Calu3 (cell line): ENCODE measurements at places on chromosomes 7 and 10. TPM values are rescaled to one million over a fixed set of nuclear protein-coding genes. Genes with fewer than 3 reads are reported as not detected.

DNA sequence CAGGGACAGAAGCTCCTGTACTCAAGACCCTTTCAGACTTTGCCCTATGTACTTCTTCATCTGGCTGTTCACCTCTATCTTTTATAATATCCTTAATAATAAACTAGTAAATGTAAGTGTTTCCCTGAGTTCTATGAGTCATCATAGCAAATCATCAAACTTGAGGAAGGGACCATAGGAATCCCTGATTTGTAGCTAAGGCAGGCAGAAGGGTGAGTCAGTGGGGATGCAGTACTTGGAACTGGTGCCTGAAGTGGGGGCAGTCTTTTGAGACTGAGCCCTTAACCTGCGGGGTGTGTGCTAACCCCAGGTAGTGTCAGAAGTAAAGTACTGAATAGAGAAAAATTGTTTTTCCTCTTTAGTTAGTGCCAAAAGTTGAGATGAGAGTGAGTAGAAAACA lies 6.2 kb upstream of the TMEM243 start:
- peaks cover 3% of the 10 kb centered on the region for H3K36me3 ChIP-seq
- H3K27ac ChIP-seq = no peak overlapping the region
- H3K4me3 ChIP-seq = no peak overlapping the region
- no peaks in the 10 kb centered on the region for H3K4me1 ChIP-seq
- H3K27me3 ChIP-seq = no peaks in the 10 kb centered on the region

GRCh38 chr10:13730956-13731355 lies 144.2 kb downstream of the PRPF18 start:
- no peaks in the 10 kb centered on the region for H3K27me3 ChIP-seq
- no peak for DNase-seq
- no peak overlapping the region for H3K4me3 ChIP-seq
- H3K27ac ChIP-seq = no peak overlapping the region
- no peaks in the 10 kb centered on the region for H3K36me3 ChIP-seq

CRYGN gene
- not detected in 2 replicates for total RNA-seq

ATOH7 gene
- not detected in 2 replicates for total RNA-seq
